NK-92 treated with Interleukin-12 subunit alpha and Interleukin-12 subunit beta, amount 100 ng/mL, for 24 hours (cell line): ENCODE measurements at places on chromosomes 7 and 10.

GRCh38 chr7:87003872-87004798 lies 55.3 kb downstream of the ELAPOR2 start:
- DNase-seq: no peak

DNA sequence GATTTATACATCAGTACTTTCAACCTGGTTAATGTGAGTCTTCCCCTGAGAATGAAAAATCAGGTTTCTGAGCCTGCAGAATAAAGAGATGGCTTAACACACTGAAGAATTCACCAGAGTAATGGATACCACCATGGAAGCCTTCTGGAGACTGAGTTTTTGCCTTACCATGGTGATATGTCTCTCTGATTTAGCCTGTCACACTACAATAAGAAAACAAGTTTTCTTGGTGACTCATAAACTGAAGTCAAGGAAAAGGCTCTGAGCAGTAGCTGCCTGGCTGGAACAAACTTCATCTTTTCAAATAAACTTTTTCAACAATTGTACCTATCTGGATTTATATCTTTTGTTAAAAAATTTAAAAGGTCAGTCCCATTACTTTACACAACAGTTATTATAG lies 229.0 kb downstream of the PRPF18 start:
- no peak for DNase-seq

- no peak for DNase-seq
These were observed 9.8 kb upstream of the AGK start for GRCh38 chr7:141541375-141541774.

GRCh38 chr7:26487780-26488515 lies 196.3 kb downstream of the SNX10 start:
- no peak for DNase-seq

DNA sequence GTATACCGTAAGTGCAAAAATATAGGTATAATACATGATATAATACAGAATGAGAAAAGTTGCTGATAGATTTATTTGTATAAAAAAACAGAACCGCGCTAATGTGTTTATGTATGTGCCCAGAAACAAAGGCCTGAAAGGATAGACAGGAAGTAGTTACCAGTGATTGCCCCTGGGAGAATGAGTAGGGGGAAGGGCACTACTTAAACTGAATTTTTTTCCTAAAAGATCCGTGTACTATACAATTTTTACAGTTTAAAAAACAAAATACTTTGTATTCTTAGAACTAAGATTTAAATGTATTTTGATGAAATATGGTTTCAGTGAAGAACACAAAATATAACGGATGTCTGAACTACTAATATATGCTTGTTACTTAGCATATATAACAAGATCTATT lies 2.9 kb downstream of the IPMK start:
- no peak for DNase-seq

- no peak for DNase-seq
These were observed 1024.8 kb downstream of the LRMDA start for GRCh38 chr10:76456197-76456596.

GRCh38 chr10:31153692-31154091 lies 122.0 kb upstream of the ZNF438 start:
- DNase-seq: no peak

DNA sequence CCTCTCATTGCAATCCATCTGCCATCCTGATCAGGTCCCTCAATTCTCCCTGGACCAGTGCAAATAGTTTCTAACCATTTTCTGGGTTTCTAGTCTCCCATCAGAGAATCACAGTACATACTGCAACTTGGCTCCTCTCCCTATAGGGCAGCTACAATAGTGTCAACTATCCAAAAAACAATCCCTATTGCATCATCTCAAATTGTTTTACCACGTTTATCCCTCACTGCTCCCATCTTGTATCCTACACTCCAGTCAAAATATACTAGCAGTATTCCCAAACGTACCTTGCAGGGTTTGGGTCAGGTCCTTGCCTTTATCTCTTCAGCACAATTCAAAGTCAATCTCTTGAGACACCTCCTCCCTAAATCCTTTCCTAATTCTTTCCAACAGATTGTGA lies 23.6 kb downstream of the ASB15 start:
- no peak for DNase-seq

GRCh38 chr10:27799046-27799445 lies 53.4 kb upstream of the MKX start:
- DNase-seq: no peak

DNA sequence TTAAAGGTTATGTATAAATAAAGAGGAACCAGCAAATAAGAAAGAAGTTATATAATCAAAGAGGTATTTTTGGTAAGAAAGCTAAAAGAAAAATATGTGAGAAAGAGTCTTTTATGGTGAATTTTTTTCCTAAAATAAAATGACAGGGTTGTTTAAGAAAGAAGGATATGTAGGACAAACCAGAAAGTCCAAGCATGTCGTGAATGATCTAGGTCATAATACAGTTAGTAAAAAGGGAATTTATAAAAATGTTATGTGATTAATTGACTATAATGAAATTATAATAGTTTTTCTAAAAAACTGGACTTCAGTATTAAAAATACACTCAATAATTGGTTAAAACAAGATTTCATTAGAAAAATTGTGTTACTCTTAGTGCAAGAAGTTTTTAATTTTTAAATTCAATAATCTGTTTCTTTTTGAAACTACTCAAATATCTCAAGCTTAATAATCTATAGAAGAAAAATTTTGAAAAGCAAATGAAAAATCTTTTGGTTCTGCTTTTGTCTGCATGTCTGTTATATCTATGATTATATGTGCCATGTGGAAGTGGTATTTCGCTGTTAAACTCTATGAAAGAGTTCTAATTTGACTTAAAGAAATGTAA lies 23.3 kb downstream of the AVL9 start:
- no peak for DNase-seq

DNA sequence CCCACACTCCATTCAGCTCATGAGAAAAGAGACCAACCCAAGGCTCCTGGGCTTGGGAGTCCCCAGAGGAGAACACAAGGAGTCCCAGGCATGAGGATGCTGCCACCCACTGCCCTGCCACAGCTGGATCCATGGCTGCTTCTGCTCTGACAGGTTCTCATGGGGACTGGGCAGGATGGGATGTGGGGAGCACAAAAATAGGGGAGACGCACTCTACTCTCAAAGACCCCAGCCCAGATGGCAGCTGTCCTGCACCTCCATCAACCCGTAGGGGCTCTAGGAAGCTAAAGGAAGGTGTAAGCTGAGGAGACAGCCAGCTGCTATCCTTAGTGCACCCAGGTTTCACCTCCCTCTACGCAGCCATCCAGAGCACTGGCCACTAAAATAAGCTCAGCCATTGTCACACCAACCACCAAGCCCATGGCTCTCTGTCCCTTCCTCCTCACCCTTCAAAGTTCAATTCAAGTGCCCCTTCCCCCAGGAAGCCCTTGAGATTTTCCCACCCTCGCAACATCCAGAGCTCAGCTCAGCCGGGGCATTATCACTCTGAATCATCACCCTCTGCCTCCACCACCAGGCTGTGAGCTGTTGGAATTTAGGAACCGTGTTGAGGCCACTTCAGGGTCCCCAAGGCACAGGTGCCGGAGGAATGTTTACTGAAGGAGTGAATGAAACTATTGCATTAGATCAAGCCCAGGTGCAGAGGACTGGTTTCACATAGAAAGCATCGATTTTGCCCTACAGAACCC lies 142.1 kb downstream of the GRID1 start:
- no peak for DNase-seq

DNA sequence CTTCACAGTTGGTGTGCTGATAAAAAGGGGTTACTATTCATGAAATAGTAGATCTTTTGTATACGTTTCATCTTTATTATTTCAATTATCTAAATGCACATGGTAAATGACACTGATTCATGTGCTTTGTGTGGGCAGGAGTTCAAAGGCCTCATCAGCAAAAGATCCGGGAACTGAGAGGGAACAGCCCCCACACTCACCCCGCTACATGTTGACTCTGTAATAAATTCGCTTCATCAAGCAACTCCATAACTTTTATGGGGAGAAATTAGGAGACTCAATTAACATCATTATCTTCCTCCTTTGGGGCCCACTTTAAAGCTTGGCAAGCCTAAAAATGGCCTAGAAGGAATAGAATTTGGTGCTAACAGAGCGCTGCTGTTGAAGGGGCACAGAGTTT lies 250.7 kb upstream of the BMPER start:
- no peak for DNase-seq

DNA sequence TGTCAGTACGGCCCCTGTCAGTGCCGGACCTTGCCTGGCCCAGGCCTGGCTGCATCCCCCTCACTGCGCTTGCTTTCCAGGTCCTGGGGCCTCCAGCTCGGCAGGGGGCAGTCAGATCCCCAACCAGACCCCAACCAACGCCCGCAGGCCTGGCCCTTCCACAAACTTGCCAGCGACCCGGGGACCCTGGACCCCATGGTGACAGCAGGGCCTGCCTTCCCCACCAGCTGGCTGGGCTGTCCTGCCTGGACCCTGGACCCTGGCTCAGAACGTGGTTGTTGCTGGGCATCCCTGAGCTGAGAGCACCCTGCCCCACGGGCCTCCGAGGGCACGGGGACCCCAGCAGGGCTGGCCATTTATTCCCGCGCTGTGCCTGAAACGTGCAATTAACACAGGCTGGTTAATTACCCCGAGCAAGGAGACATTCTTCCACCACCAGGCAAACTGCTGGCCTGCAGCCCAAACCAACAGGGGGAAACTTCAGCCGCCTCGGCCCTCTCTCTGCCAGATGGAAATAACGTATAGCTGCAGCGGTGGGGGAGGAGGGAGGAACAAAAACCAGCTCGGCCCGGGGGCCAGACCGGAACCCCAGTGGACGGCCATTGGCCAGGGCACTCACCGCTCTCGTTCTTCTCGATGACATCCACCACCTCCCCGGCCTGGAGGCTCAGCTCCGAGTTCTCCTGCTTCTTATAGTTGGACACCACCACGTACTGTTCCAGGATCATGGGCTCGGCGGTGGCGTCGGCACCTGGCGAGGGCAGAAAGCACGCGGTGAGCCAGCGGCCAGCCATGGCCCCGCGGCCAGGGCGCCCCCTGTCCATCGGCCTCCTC lies 167.1 kb downstream of the NEURL1 start:
- DNase-seq: no peak

GRCh38 chr10:70648427-70648826 lies 23.9 kb upstream of the ADAMTS14 start:
- no peak for DNase-seq

GRCh38 chr10:45564303-45564959 lies 108.1 kb downstream of the ZFAND4 start:
- DNase-seq: no peak

GRCh38 chr10:71740069-71740653 lies 20.6 kb upstream of the C10orf105 start:
- no peak for DNase-seq

GRCh38 chr7:18370633-18371032 lies 124.9 kb upstream of the HDAC9 start:
- no peak for DNase-seq

GRCh38 chr7:80781561-80781979 lies 137.3 kb downstream of the SEMA3C start:
- no peak for DNase-seq

- no peak for DNase-seq
These were observed 200.7 kb upstream of the ZMIZ1 start for GRCh38 chr10:78868048-78868447.

DNA sequence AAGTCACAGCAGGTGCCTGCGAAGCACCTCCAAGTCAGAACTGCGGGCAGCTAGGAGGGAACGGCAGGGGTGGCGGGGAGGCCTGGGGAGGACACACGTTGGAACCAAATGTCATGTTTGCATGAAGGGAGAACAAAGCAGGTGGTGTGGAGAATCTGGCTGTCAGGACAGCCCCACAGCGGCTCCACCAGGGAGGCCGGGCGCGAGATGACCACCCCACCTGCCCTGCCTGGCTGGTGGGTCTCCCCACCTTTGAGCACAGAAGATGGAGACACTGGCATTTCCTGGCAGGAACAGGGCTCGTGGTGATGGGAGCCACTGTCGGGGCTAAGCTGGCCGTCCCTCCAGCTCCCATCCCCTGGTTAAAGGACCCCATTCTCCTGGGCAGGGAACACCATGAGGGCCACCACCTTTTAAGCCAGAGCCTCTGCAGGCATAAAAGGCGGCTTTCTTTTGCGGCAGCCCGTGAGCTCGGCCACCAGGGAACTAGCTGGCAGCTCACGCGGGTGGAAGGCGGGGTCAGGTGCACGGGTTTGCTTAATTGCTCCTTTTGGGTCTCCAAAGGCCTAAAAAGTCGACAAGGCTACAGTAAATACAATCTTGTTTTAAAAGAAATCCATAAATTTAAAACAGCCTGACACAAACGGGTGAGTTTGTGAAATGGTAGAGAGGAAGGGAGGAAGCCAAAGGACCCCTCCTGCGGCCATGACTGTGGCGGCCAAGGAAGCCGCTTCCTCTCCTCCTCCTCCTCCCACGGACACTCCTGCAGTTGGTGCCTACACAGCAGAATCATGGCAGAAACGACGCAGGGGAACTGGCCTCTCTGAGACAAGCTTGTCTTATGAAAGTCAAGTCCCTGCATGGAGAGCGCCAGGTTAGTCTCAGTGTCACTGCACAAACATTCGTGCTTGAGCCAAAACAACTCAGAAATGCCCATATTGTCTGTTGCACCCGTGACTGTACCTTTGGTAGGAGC lies 213.8 kb downstream of the DNAJB6 start:
- DNase-seq: no peak

DNA sequence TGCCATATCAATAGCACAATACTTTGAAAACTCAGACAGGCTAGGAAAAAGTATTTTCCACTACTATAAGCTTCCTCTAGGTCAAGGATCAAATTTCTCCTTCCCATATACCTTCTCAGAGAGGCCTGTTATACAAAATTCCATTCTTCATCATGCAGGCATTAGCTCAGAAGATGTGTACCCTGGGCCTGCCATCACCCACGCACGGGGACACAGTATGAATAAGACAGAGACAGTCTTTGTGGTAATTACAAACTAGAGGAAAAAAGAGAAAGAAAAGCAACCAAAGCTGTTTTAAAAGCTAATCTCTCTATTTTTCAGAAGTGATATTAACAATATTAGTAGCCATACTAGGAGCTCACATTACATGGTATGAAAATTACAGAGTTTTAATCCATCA lies 236.8 kb upstream of the AOAH start:
- DNase-seq: no peak

GRCh38 chr10:101224060-101224909 lies 5.0 kb downstream of the LBX1 start:
- no peak for DNase-seq

DNA sequence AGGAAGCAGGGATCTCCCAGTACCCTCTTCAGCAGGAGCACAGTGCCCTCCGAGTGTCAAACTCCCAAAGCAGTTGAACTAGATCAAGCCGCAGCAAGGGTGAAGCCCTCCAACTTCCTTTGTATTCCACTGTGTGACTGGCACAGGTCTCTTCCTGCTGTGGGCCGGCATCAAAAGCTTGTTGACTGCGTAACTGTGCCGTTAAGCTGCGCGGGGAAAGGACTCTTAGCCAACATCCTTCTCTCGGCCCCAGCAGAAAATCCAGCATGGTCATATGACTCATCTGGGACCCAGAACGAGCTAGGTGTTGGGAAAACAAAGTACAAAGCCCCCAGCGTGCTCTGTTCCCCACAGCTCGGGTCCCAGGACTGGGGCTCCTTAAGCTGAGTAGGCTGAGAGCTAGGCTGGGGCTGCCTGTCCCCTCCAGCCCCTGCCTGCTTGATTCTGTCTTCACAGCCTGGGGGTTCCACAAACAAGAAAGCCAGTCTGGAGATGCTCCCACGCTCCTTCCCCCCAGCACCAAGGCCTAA lies 52.2 kb downstream of the COL17A1 start:
- DNase-seq: no peak
